NCI-H187 (cell line): ENCODE measurements at places on chromosomes 12 and 14.

DNA sequence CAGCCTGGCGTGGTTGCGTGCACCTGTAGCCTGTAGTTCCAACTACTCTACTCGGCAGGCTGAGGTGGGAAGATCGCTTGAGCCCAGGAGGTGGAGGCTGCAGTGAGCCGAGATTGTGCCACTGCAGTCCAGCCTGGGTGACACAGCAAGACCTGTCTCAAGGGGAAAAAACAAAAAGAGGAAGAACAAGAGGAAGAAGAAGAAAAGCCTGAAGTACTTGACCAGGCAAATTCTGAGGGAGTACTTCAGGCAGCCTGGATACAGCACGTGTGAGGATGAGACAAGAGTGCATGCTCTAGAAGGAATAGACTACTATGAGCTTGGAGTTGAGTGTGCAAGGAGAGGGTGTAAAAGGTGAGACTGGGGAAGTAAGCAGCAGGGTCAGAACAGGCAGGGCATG lies 1.8 kb downstream of the GDF3 start:
- no peak for DNase-seq

- no peak for DNase-seq
Observed at GRCh38 chr14:23062002-23062401, 4.7 kb upstream of the CDH24 start.

DNA sequence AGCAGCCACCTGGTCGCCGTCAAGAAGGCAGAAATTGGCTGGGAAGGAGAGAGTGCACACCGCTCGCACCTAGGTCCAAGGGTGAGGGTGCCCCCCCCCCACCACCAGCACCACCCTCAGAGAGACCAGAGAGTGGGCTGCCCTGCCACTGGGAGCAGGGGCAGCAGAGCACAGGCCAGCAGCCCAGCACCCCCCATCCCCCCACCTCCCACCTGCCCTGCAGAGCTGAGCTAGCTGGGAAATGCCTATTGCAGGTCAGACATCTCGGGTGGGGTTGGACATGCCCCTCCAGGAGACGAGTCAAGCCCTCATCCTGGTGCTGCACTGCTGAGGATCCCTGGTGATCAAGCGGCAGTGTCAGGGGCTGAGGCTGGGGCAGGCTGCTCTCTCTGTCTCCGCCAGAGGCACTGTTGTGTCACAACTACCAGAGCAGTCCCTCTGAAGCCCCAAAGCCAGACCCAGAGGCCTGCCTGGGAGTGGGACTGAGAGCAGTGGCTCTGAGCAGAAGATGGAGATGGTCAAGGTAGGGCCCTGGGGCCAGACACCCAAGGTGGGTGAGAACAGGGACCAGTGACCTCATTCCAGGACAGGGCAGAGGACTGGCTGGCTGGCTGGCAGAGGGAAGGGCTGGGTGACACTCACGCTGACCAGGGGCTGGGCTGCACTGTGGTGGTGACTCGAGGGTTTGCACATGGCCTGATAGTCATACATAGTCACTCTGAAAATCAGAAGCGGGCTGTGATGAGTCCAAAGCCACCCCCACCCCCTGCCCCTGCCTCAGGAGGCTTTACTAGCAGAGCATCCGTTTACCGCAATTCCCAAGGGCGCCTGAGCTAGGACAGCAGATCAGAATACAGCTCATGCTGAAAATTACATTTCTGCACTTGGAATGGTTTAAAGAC lies 19.7 kb upstream of the LRTM2 start:
- DNase-seq, result no peak

DNA sequence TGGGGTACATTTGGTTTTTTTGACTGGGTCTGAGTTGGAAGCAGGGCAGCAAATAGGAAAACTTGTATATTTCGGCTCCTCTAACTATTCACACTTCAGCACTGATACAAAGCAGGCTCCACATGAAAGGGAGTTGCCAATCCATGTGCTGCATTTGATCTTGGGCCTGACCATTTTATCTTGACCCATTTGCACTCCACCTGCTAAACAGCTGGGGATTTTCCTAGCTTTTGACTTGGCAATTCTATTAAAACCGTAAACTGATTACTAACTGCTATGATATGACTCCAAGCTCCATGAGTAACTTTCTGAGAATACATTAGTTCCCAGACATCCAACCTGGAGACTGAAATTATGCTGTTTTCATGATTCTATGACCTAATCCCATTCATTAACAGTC lies 797.1 kb downstream of the BCL11B start:
- no peak for DNase-seq

- no peak for DNase-seq
Observed at GRCh38 chr12:78338054-78338785, 507.5 kb downstream of the NAV3 start.

DNA sequence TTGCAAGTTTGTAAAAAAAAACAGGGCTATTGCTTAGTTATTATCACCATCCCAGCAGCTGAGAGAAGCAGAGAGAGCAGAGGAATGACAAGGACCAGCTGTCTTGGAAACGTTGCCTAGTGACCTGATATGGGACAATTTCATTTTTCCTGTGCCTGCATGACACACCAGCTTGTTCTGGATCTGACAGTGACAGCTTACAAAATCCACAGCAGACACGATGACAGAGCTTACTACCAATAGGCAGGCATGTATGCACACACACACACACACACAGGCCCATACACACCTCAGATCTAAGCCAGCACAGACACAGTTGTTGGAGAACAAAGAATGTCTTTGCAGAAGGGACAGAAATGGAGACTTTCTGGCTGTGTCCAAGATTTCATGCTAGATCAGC lies 25.4 kb downstream of the HSPB8 start:
- no peak for DNase-seq

DNA sequence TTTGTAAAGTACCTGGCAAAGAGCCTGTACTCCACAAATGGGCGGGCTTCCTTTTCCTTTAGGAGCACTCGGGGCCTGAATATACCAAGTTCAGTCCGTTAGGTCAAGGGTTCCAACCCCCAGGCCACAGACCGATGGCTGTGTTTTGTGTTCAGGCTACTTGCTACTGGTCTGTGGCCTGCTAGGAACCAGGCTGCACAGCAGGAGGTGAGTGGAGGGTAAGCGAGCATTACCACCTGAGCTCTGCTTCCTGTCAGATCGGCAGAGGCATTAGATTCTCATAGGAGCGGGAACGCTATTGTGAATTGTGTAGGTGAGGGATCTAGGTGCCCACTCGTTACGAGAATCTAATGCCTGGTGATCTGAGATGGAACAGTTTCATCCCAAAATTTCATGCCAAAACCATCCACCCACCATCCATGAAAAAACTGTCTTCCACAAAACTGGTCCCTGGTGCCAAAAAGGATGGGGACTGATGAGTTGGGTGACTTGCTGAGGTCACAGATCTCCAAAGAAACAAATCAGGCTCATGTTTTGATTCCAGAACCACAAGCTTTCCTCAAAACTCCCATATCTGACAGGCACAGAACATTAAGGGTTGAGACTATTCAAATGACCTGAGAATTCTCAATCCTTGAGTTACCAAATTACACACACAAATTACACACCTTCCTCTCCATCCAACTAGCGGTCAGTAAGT lies 4.2 kb downstream of the CSRP2 start:
- no peak for DNase-seq

- no peak for DNase-seq
Observed at GRCh38 chr14:56005191-56006053, 112.8 kb upstream of the PELI2 start.

GRCh38 chr14:71623939-71624338 lies 308.3 kb upstream of the RGS6 start:
- no peak for DNase-seq

- peak; percentile 90 for DNase-seq
Observed at GRCh38 chr12:54191550-54192022, 2.8 kb upstream of the SMUG1 start.

DNA sequence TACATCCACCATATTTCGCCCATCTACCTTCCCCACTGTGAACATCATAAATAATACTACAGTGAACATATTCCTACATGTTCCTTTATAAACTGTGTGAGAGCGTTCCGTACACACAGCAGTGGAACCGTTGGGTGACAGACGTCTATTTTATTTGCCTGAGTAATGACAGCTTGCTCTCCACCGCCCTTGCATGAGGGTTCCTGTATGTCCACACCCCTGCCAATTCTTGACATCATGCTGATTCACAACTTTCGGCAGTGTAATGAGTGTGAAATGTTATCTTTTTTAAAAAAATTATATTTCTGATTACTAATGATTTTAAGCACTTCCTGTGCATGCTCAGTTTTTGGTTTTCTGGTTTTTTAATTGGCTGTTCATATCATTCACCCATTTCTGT lies 4.3 kb upstream of the RAD52 start:
- no peak for DNase-seq

DNA sequence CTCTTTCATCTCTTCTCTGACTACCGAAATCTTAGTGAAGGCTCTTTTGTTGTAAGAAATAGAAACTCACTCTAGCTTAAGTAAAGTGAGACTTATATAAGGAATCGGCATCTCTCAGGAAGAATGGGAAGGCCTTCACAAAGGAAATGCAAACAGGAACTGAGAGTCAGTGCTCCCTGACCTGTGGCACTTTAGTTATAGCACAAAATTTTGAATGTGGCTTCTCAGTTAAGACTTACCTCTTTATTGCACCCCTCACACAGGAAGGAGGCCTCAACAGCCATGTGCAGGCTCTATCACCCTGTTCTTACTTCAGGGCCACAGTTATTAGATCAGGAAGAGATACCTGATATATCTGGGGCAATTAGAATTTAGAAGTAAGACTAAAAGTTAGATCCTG lies 224.7 kb upstream of the EGLN3 start:
- no peak for DNase-seq

DNA sequence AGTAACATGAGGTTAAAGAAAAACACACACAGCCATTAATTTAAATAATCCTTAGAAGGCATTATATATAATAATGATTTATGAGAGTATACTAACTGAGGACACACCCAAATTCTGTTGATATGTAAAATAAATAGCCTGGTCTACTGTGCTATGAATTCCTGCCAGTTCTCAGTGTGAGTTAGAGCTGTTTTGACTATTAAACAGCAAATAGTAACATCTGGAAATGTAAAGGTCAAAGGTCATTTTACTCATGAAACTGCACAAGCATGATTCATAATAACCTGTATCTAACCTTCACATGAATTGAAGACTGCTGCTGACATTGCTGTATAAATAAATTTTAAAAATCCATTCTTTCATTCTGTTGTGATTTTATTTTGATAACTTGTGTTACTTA lies 966.7 kb downstream of the SLC6A15 start:
- DNase-seq, result no peak

- peak; percentile 71 for DNase-seq
Observed at GRCh38 chr14:79325071-79325470, 886.2 kb downstream of the DIO2 start.

DNA sequence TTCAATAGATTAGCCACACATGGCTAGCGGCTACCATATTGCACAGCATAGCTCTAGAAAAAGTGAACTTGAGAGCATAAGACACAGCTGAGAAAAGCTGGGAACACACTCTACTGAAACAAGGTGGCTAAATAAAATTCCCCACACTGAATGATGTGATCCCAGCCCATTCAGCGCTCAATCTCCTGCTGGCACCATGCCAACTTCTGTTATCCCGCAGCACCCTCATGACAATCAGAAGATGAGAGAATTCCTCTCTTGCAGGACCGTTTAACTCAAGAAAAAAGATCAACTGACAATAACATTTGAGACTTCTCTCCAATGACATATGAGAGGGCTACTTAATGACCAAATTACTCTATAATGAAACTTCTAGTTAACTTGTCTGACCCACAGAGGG lies 115.4 kb downstream of the ADAMTS20 start:
- DNase-seq, result no peak

DNA sequence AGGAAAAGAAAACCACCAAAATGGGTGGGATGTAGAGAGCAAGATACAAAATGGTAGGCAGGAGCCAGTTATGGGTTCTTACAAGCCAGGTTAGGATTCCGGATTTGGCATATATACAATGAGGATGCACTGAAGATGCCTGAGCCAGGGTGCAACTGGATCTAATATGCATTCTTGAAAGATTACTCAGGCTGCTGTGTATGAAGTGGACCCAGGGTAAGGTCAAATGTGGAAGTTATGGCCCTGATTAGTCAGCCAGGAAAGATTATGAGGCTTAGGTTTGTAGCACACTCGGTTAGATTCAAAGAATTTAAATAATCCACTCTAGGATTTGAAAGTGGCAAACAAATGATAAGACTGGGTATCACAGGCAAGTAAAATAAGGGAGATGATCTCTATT lies 1750.7 kb upstream of the FLRT2 start:
- no peak for DNase-seq

- DNase-seq, result no peak
Observed at GRCh38 chr14:93018366-93018765, 95.4 kb downstream of the CHGA start.

DNA sequence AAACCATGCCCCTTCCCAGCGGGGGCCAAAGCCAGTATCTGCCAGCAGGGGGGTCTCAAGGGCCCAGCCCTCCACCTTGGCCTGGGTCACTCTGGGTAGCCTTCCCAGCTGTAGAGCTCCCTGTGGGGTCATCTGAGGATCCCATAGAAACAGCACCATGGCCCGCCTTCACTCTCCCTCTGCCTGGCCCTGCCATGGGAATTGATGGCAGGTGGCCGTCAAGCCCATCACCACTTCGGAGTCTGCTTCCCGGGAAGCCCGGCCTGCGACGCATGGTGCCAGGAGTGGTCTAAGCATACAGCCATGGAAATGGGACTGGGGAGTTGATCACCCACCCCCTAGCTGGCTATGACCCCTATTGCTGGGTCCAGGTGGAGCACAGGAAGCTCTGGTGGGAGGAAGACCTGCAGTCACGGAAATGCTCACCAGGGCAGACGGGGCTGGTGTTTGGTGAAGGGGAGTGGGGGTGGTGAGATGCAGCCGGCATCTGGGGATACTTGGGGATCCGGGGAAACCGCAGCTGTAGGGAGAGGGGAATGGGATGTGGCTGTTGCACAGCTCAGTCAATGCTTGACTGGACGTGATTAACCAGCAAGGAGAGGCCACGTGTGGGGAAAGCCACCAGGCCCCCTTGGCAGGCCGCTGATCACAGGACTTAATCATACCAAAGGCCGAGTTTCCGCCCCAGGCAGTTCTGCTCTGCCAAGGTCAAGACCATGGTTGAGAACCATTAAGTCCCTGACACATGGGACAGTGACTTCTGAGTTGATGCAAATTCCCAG lies 52.2 kb upstream of the DIO3 start:
- no peak for DNase-seq

GRCh38 chr12:116876151-116876869 lies 4.9 kb downstream of the HRK start:
- DNase-seq, result no peak

DNA sequence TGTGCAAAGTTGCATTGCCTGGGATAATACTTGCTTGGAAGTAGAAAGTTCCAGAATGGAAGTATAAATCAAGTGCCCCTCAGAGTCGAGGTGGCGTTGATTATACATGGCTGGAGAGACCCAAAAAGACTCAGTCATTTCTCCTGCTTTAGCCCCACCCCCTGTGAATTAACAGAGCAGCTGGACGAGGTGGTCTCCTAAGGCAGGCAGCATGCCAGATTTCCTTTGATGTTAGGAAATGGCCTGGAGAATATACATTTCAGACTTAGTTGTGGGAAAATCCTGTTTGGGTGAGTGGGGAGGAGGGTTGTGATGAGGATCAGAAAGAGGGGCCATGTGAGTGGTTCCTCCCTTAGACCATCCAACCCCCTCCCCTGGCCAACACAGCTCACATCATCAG lies 406.1 kb upstream of the TMPO start:
- no peak for DNase-seq

GRCh38 chr12:114760151-114760877 lies 76.3 kb upstream of the TBX3 start:
- DNase-seq, result no peak
